CD4-positive, alpha-beta T cell (primary cell): ENCODE measurements at places on chromosomes 3 and 15. TPM values are rescaled to one million over a fixed set of nuclear protein-coding genes. Genes with fewer than 3 reads are reported as not detected.

ILDR1 gene
- total RNA-seq: not detected

CGNL1 gene
- total RNA-seq: not detected

GOLGA8T gene
- not detected for total RNA-seq

UCN2 gene
- not detected for total RNA-seq

LRTM1 gene
- total RNA-seq: not detected

CHRNB4 gene
- not detected for total RNA-seq

GOLGA6B gene
- 0.22 TPM for total RNA-seq

SPATA12 gene
- total RNA-seq: not detected

SNTN gene
- not detected for total RNA-seq

RARRES1 gene
- total RNA-seq: not detected

IFT57 gene
- total RNA-seq: 56.6 TPM

LDHAL6B gene
- total RNA-seq: not detected

NFKBIZ gene
- 438 TPM for total RNA-seq

KCNH8 gene
- not detected for total RNA-seq

AP3B2 gene
- total RNA-seq: 0.25 TPM

TWF2 gene
- 17.4 TPM for total RNA-seq

IGSF10 gene
- total RNA-seq: not detected
